Vagina (tissue), 2 donors: ENCODE measurements at places on chromosomes 5 and 9. TPM values are rescaled to one million over a fixed set of nuclear protein-coding genes. Genes with fewer than 3 reads are reported as not detected.

The CNTFR gene
- 8.3 TPM for total RNA-seq

The CD14 gene
- total RNA-seq: 48.4 TPM

The PELO gene
- total RNA-seq: 11.8 TPM

The IPO11 gene
- total RNA-seq: 31.2 TPM

The PCDHAC2 gene
- 3.9 TPM for total RNA-seq

The SLC25A2 gene
- not detected for total RNA-seq

The GARIN3 gene
- not detected for total RNA-seq

The LCNL1 gene
- 2.0 TPM for total RNA-seq

The OTP gene
- not detected for total RNA-seq

The PCDHGA6 gene
- total RNA-seq: 6.4 TPM

The ADAM19 gene
- total RNA-seq: 4.9 TPM

The ARAP3 gene
- total RNA-seq: 13.3 TPM

DNA sequence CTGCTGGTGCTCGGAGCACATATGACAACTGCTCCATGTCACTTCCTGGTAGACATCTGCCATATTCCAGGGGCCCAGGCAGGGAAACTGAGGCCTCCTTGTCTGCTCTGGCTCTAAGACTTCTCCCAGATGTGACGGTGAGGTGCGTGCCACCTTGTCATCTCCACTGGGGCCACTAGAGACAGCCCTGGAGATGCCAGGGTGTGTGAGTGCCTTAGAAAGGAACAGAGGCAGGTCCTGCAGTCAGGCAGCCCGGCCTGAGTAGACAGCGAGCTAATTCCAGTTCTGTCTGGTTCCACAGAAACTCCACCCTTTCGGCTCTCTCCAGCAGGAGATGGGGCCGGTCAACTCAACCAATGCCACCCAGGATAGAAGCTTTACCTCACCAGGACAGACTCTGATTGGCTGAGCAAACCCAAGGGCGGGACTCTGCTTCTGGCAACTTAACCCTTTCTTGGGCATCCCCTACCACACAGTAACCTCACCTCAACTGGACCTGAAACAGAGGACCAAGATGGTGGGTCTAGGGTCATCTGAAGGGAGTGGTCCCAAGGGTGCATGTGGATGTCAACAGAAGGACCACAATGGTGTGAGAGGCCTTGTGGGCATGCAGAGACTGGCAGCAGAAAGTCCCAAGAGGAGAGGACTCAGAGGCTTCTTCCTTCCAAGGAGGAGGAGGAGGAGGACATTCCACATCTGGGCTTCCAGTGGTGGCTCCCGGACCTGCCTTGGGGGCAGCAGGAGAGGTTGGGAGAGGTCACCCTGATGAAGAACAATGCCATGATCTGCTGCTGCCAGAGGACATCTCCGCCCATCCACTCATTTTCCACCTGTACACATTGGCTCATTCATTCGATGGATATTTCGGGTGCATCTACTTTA is 77.7 kb downstream of the RGS3 start:
- DNase-seq: no peak
- H3K4me3 ChIP-seq: no peak overlapping the region
- H3K4me1 ChIP-seq: no peaks in the 10 kb centered on the region
- H3K27ac ChIP-seq: no peak overlapping the region

DNA sequence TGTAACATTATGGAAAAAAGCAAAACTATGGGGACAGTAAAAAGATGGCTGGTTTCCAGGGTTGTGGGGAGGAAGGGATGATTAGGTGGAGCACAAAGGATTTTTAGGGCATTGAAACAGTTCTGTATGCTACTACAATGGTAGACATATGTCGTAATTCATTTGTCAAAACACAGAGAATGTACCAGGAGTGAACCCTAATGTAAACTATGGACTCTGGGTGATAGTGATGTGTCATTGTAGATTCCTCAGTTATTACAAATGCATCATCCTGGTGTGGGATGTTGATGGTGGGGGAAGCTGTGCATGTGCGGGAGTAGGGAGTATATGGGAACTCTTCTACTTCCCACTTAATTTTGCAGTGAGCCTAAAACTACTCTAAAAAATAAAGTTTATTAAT is 135.0 kb upstream of the GABRP start:
- no peaks in the 10 kb centered on the region for H3K36me3 ChIP-seq
- no peaks in the 10 kb centered on the region for H3K27me3 ChIP-seq
- DNase-seq: no peak
- H3K27ac ChIP-seq: no peak overlapping the region

GRCh38 chr9:136821826-136822544 is 14.2 kb downstream of the RABL6 start:
- H3K27ac ChIP-seq: no peak overlapping the region
- H3K4me3 ChIP-seq: peak overlapping the region; percentile 47
- peaks cover 19% of the 10 kb centered on the region for H3K36me3 ChIP-seq

DNA sequence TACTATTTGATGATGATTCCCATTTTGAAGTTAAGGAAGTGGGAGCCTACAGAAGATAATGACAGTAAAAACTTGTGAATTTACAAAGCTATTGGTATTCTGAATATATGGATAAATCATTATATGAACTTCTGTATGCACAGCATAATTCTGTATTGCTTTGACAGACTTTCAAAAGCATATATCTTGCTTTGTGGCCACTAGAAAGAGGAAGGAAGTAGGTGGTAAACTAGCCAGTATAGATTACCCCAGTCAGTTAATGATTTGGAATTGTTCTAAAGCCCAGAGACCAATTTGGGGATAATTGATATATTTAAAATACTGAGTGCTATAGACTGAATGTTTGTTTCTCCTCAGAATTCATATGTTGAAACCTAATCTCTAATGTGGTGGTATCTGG is 53.0 kb downstream of the NR2F1 start:
- no peaks in the 10 kb centered on the region for H3K4me1 ChIP-seq
- H3K27ac ChIP-seq: no peak overlapping the region

- H3K27ac ChIP-seq: peak overlapping the region; percentile 40
- DNase-seq: no peak
- H3K27me3 ChIP-seq: no peaks in the 10 kb centered on the region
Observed at GRCh38 chr5:143235423-143235822, 168.1 kb downstream of the NR3C1 start.

DNA sequence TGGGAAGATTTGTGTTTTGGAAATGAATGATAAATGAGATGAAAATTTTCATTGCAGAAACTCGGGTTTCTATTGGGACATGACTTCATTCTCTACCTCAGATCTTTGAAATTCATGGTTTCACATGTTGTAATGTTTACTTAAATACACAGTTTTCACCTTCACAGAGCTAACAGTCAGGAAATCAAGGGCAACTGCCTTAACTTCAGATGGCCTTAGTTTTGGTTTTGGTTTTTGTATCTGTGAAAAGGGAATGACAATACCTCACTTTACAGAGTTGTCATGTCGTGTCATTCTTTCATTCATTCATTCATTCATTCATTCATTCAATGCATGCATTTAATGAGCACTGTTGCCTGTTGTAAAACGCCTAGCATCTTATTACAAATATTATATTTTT is 41.9 kb downstream of the NIM1K start:
- no peaks in the 10 kb centered on the region for H3K27me3 ChIP-seq
- H3K36me3 ChIP-seq: no peaks in the 10 kb centered on the region
- no peak overlapping the region for H3K27ac ChIP-seq
- H3K4me1 ChIP-seq: no peaks in the 10 kb centered on the region
- no peak for DNase-seq
- H3K4me3 ChIP-seq: no peak overlapping the region

- no peaks in the 10 kb centered on the region for H3K4me1 ChIP-seq
- H3K36me3 ChIP-seq: no peaks in the 10 kb centered on the region
- no peak overlapping the region for H3K4me3 ChIP-seq
- DNase-seq: no peak
- H3K27ac ChIP-seq: no peak overlapping the region
- H3K27me3 ChIP-seq: no peaks in the 10 kb centered on the region
Observed at GRCh38 chr5:132313961-132314432, 19.8 kb downstream of the SLC22A4 start.

- no peaks in the 10 kb centered on the region for H3K27me3 ChIP-seq
- peaks cover 32% of the 10 kb centered on the region for H3K4me1 ChIP-seq
Observed at GRCh38 chr5:34687269-34688011, 31.3 kb downstream of the RAI14 start.

DNA sequence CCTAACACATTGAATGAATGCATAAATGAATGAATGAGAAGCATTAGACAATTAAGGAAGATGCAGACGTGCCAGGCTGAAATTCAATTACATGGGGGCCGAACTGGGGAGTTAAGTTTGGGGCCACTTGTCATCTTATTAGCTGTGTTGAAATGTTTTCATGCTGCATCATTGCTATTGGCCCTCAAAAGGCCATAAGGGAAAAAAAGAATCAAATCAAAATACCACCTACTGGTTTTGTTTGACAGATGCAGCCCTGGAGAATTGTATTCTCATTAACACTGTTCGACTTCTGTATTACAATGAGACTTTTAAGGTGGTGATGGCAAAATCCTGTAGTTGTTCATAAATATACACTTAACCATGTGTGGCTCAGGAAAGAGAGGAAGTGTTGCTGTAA is 38.4 kb downstream of the UBE2QL1 start:
- no peaks in the 10 kb centered on the region for H3K27me3 ChIP-seq
- H3K27ac ChIP-seq: no peak overlapping the region
- DNase-seq: no peak
- no peaks in the 10 kb centered on the region for H3K36me3 ChIP-seq

- no peaks in the 10 kb centered on the region for H3K27me3 ChIP-seq
- H3K27ac ChIP-seq: no peak overlapping the region
- H3K4me1 ChIP-seq: no peaks in the 10 kb centered on the region
- DNase-seq: no peak
- no peak overlapping the region for H3K4me3 ChIP-seq
Observed at GRCh38 chr5:40141896-40142295, 537.8 kb upstream of the PTGER4 start.

- DNase-seq: no peak
- no peaks in the 10 kb centered on the region for H3K4me1 ChIP-seq
- H3K27ac ChIP-seq: no peak overlapping the region
- no peaks in the 10 kb centered on the region for H3K36me3 ChIP-seq
Observed at GRCh38 chr5:79032031-79032695, 37.3 kb downstream of the DMGDH start.

GRCh38 chr9:114500697-114501292 is 4.5 kb downstream of the WHRN start:
- no peaks in the 10 kb centered on the region for H3K27me3 ChIP-seq
- H3K36me3 ChIP-seq: no peaks in the 10 kb centered on the region
- peaks cover 28% of the 10 kb centered on the region for H3K4me1 ChIP-seq

DNA sequence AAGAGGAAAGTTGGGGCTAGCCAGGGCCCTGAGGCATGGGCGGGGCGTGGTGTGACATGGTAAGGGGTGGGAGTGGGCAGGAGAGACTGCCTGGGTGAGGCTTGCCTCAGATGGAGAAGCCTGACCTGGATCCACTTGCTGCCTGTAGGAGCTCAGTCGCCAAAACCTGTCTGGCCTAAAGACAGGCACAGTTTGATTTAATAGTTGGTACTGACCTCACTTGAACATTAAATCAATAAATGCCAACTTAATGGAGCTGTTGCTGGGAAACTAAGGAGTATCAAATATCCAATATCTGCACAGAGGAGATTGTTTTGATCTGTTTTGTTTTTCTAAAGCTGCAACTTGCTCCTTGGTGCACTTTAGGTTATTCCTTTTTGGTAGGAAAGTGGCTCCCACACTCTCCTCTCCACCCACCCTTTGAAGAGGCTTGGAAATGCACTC is 86.4 kb downstream of the RCL1 start:
- no peak overlapping the region for H3K4me3 ChIP-seq
- no peaks in the 10 kb centered on the region for H3K4me1 ChIP-seq
- H3K27ac ChIP-seq: no peak overlapping the region
- no peak for DNase-seq
- H3K27me3 ChIP-seq: no peaks in the 10 kb centered on the region
- H3K36me3 ChIP-seq: no peaks in the 10 kb centered on the region

DNA sequence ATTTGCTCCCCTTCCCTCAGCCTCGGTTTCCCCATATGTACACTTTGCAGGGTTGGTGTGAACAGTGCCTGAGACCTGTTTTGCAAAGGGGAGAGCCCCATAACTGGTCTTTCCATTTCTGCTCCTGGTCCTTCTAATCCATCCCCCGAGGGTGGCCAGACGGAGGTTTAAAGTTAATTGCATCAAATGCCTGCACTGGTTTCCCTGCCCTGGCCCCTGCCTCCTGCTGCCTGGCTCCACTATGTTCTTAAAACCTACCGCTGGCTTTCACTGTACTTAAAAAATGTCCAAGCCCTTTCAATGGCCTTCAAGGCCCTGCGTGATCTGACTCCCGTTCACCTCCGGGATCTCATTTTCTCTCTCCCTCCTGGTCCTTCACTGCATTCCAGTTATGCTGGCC is 183.0 kb downstream of the RGS3 start:
- H3K4me3 ChIP-seq: no peak overlapping the region
- H3K27me3 ChIP-seq: no peaks in the 10 kb centered on the region
- peaks cover 17% of the 10 kb centered on the region for H3K4me1 ChIP-seq
- no peaks in the 10 kb centered on the region for H3K36me3 ChIP-seq

GRCh38 chr5:149931992-149932436 is 12.6 kb downstream of the PDE6A start:
- peaks cover 10% of the 10 kb centered on the region for H3K4me1 ChIP-seq
- no peaks in the 10 kb centered on the region for H3K27me3 ChIP-seq
- no peak overlapping the region for H3K4me3 ChIP-seq
- no peak for DNase-seq
- no peak overlapping the region for H3K27ac ChIP-seq

DNA sequence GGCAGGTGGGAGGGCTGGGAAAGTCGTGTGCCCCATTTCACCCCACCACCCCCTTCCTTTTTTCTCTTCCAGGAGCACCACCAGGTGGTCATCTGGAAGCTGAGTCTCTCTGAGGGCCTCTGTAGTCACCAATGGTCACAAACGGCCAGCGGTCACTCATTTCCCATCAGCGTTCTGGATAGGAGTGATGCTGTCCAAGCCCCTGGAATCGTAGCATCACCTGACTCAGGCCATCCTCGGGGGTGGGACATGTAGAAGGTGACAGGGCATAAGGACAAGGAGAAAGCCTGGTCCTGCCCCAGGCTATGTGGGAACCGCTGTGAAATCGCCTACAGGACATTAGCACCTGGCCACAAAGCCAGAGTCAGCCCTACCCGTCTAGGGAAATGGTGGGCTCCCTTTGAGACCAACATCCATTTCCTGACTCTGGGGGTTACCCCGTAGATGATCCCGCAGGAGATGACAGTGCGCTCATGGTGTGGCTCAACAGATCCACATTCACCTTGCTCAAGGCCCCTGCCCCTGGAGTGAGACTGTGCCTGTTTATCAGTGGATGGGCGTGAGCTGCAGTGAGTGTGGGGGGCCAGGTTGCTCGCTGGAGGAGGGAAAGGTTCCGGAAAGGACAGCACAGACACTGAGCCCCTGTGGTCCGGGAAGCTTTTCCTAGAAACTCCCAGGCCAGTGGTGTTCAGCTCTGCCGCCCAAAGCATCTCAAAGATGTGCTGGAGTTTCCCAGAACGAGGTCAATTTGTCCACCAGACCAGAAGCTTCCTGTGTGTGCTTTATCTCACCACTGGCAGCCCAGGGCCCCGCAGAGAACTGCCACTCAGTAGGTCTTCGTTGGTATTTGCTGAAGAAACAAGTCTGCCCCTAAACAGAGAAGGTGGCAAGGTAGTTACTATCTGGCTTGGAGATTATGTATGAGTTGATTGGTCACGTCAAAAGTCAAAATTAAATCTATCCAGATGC is 61.1 kb upstream of the UNC5A start:
- H3K27me3 ChIP-seq: peaks cover 6% of the 10 kb centered on the region
- H3K27ac ChIP-seq: no peak overlapping the region
- no peak overlapping the region for H3K4me3 ChIP-seq
- H3K4me1 ChIP-seq: peaks cover under 1% of the 10 kb centered on the region

- no peaks in the 10 kb centered on the region for H3K36me3 ChIP-seq
- H3K4me3 ChIP-seq: peak overlapping the region; percentile 24
- H3K27me3 ChIP-seq: no peaks in the 10 kb centered on the region
- H3K4me1 ChIP-seq: peaks cover 14% of the 10 kb centered on the region
- H3K27ac ChIP-seq: peak overlapping the region; percentile 54
Observed at GRCh38 chr9:21096172-21096900, 18.6 kb upstream of the IFNB1 start.

- H3K27me3 ChIP-seq: no peaks in the 10 kb centered on the region
- no peak overlapping the region for H3K27ac ChIP-seq
- DNase-seq: no peak
- H3K36me3 ChIP-seq: no peaks in the 10 kb centered on the region
- H3K4me1 ChIP-seq: no peaks in the 10 kb centered on the region
Observed at GRCh38 chr9:128383007-128383753, 12.0 kb downstream of the URM1 start.
